ENCODE measurements at places on chromosomes 1 and 21. TPM values are rescaled to one million over a fixed set of nuclear protein-coding genes. Genes with fewer than 3 reads are reported as not detected.

GRCh38 chr1:24896596-24897262 is 33.3 kb downstream of the RUNX3 start:
- DNase-seq: peak; percentile 39

CD84 gene
- total RNA-seq: 7.7 TPM

MFSD2A gene
- total RNA-seq: 28.5 TPM

GRCh38 chr1:160971618-160972056 is 17.0 kb upstream of the ITLN2 start:
- no peak for DNase-seq

GRCh38 chr1:85128316-85128715 is 72.5 kb downstream of the SYDE2 start:
- no peak for DNase-seq

SERTAD4 gene
- 2.1 TPM for total RNA-seq

- no peak for DNase-seq
Observed at GRCh38 chr1:67708606-67709005, 23.6 kb downstream of the GADD45A start.

DNA sequence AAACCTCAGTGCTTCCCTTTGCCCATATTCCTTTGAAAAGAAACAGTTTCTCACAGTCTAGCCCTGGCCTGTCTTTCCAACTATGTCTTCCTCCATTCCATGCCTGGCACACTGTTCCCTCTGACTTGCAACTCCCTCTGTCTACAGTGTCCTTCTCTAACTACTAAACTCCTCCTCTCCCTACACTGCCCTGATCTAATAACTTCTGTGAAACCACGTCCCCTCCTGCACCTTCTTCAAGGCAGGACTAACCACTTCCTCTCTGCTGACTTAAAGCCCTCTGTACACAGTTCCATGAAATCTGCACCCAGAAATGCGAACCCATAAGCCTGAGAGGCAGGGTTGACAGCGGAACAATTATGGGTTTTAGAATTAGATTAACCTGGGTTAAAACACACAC is 62.2 kb upstream of the ATP1B1 start:
- DNase-seq: no peak

GRCh38 chr1:59453297-59453968 is 156.5 kb downstream of the FGGY start:
- no peak for DNase-seq

DNA sequence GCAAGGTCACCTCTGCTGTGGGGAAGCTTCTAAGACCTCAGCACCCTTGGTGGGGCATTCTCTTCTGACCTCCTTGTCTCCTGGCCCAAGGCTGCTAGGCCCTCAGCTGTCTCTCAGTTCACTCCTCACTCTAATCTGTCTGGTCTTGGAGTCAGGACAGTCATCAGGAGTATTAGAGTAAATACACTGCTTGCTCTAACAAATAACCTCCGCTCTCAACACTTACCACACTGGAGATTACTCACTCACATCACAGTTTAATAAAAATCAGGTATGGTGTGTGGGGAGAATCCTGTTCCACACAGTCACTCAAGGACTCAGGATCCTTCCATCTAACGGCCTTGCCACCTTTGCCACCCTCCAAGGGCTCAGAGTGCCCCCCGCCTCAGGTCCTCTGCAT is 26.6 kb upstream of the TMEM61 start:
- DNase-seq: no peak

GRCh38 chr1:8472668-8473067 is 154.8 kb downstream of the SLC45A1 start:
- DNase-seq: no peak

GRCh38 chr21:17003763-17004373 is 509.0 kb upstream of the CXADR start:
- no peak for DNase-seq

ATP1B1 gene
- 172 TPM for total RNA-seq

DNA sequence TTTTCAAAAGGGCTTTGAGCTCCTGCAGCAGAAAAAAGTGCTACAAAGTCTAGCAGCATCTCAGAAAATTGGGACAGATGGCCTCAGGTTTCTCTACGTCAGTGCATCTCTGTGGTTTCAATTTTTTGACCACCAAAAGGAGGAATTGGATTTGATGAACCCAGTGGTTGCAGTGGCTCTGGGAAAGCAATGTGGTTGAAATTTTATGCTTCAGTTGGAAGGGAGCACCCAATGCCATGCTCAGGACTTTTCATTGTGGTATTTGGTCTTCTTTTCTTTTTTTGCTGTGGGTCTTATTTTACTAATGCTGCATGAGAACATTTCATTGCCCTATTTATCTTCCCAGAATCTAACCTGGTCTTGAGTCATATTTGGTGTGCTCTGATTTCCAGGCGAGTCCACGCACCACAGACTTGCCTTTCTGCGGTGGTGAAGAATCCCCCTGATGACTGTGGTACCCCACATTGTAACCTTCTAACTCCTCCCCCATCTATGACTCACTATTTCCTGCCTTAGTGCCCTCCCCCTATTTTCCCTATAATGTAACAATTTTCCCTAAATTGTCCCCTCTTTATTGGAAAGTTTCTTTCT is 56.7 kb downstream of the S1PR1 start:
- no peak for DNase-seq

GRCh38 chr1:177934927-177935326 is 34.9 kb downstream of the SEC16B start:
- DNase-seq: no peak

DNA sequence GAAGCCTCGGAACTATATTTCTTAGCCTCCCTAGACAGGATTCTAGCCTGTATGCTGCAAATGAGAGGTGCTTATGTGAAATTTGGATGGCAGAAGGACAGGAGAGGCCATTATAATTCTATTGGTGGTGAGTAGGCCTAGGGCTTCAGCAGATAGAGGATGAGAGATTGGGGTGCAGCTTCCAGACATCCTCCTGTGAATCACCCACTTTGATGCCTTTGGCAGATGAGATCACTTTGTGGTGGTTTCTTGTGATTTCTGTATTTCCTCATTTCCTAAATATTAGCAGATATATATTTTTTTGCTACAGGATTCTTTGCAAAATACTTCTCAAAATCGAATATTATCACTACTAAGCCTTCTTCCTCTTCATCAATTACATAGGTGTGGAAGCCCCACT is 37.3 kb downstream of the MFSD2A start:
- no peak for DNase-seq

DNA sequence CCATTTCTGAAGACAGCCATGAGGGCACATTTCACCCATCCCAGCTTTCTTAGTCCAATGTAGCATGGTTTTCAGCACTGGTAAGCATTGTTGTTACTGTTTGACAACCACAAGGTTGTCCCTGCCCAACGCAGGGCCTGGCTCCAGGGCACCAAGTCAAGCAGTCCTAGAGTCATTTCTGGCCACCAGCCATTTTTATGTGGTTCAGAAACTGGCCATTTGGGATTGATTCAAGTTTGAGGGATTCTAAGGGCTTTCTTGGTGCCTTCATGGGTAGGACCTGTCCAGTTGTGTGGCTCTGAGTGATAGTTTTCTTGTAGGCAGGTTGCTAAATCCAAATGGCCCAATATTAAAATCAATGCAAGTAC is 535.4 kb upstream of the USP24 start:
- no peak for DNase-seq

DNA sequence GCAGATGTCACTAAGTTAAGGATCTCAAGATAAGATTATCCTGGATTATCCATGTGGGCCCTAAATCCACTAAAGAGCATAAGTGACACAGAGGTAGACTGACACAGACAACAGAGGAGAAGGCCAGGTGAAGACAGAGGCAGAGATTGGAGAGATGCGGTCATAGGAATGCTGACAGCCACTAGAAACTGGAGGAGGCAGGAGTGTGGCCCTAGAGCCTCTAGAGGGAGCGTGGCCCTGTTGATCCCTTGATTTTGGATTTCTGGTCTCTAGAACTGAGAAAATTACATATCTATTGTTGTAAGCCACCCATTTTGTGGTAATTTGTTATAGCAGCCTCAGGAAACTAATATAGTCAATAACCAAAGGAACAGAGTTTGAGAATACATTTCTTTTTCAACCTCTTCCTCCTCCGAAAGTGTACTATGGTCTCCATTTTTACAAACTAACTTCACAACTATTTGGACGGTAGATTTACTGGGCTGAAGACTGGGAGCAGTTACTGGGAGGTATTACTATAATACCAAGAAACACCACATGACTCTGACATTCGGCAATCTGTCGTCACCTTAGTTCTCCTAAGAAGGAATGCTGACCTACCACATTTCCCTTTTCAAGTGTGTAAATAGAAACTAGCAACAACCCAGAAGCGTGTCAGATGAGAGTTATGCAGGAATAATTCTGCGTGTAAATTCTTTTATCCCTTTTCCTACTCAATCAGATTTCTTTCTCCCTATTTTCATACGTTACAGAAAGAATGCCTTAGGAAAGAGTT is 116.0 kb upstream of the ZNHIT6 start:
- no peak for DNase-seq

LRRC71 gene
- not detected for total RNA-seq

STRIP1 gene
- 41.5 TPM for total RNA-seq

DNA sequence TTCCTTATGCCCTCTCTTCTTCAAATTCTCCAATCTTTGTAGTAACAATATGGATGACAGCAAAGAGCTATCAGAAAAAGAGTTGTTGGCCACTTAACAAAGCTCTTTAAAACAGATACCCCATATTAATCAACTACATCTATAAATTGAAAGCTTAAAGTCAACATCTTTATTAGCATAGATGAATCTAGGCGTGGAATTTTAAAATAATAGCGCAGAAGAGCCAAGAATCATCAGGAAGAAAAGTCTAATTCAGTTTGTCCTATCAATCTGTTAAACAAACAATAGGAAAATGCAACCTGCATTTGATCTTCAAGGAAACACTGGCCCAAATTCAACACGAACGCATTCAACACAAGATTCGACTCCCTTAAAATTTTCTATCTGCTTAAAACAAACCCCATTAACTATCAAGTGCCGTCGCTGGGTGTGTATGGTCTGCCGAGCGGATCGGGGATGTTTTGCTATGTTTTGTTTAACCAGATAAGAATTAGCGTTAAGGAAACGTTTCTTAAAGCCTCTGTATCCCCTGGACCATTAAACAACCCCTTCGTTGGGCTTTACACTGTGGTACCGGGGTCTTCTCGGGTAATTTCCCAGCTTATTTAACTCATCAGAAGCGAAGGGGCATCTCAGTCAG is 1.0 kb downstream of the LYST start:
- no peak for DNase-seq

GRCh38 chr1:97157991-97158390 is 436.4 kb downstream of the PTBP2 start:
- no peak for DNase-seq

OXCT2 gene
- 1.1 TPM for total RNA-seq

ERICH3 gene
- not detected for total RNA-seq
